Activated CD8-positive, alpha-beta memory T cell treated with anti-CD3 and anti-CD28 coated beads, Interleukin-2, amount 10 ng/mL, durations not matched to agents 7 days and 5 days (primary cell): ENCODE measurements at places on chromosomes 4 and X. TPM values are rescaled to one million over a fixed set of nuclear protein-coding genes. Genes with fewer than 3 reads are reported as not detected.
A peak's percentile ranks its signal among the peaks of the same experiment; 100 is the strongest.

Gene SMARCA1
- total RNA-seq, result not detected

Gene ADGRG2
- not detected for total RNA-seq

GRCh38 chr4:14583331-14583730 lies 418.9 kb upstream of the CPEB2 start:
- H3K27me3 ChIP-seq, result no peaks in the 10 kb centered on the region
- no peak for DNase-seq
- H3K4me1 ChIP-seq, result no peaks in the 10 kb centered on the region
- H3K4me3 ChIP-seq, result no peak overlapping the region
- H3K36me3 ChIP-seq, result no peaks in the 10 kb centered on the region

- peaks cover 37% of the 10 kb centered on the region for H3K27me3 ChIP-seq
- no peak overlapping the region for H3K4me3 ChIP-seq
- H3K27ac ChIP-seq, result no peak overlapping the region
- peak; percentile 77 for DNase-seq
Measured at GRCh38 chr4:56261027-56261426, 126.3 kb downstream of the AASDH start.

DNA sequence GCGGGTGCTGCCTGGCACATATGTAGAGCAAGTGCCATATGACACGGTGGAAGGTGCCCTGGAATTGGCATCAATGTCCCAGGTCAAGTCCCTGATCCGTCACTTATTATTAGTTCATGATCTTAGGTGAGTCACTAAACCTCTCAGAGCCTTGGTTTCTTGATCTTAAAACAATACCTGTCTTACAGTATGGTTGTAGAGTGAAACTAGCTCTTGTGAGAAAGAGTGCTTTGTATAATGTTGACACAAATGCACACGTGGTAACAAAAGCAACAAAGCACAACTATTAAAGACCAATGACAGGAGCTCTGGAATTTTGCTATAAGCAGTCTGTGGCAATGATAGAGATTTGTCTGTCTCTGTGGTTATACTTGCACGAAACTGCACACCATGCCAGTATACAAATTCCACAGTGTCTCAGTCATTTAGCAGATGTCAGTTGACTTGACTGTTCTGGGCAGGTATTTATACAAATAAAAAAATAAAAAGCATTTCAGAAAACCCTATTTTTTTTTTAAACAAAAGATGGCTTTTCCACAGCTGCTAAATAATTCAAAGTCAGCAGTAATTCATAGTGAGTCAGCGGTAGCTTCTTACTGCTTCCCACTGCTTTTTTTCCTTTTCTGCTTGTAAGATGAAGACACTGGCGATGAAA lies 19.7 kb upstream of the ACSL1 start:
- no peak overlapping the region for H3K27ac ChIP-seq
- no peaks in the 10 kb centered on the region for H3K36me3 ChIP-seq
- H3K4me1 ChIP-seq, result peaks cover 17% of the 10 kb centered on the region
- H3K27me3 ChIP-seq, result peaks cover 31% of the 10 kb centered on the region
- peak; percentile 5 for DNase-seq

- no peaks in the 10 kb centered on the region for H3K4me1 ChIP-seq
- no peaks in the 10 kb centered on the region for H3K36me3 ChIP-seq
- no peak overlapping the region for H3K27ac ChIP-seq
- H3K27me3 ChIP-seq, result peaks cover 16% of the 10 kb centered on the region
Measured at GRCh38 chrX:8946563-8946962, 87.4 kb downstream of the FAM9B start.

GRCh38 chrX:9493936-9494335 lies 29.1 kb downstream of the TBL1X start:
- no peak overlapping the region for H3K27ac ChIP-seq
- peaks cover 2% of the 10 kb centered on the region for H3K4me1 ChIP-seq
- peaks cover 13% of the 10 kb centered on the region for H3K36me3 ChIP-seq
